ENCODE measurements at places on chromosomes 2 and 18.
A peak's percentile ranks its signal among the peaks of the same experiment; 100 is the strongest.

GRCh38 chr2:208279236-208279635, 13.2 kb downstream of the PIKFYVE start:
- DNase-seq, result no peak

- no peak for DNase-seq
Measured at GRCh38 chr2:30456106-30456505, 9.1 kb downstream of the LCLAT1 start.

- peak; percentile 68 for DNase-seq
Measured at GRCh38 chr2:10900216-10901109, 11.3 kb upstream of the KCNF1 start.

DNA sequence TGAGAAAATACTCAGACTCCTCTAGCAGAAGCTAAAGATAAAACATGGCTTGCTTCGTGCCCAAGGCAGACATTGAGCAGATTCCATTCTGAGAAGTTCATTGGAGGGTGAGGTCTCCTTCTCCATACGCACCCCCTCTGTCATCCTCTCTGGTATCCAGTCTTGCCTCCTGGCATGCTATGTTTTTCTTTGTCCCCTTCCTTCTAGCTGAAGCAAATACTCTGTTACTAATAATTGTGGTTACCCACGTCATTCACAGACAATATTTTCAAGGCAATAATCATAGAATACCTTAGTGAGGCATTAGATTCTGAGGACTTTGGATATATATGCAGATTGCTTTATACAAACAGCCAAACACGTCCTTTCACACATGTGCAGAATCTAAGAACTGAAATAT, 66.2 kb upstream of the KLF7 start:
- no peak for DNase-seq

DNA sequence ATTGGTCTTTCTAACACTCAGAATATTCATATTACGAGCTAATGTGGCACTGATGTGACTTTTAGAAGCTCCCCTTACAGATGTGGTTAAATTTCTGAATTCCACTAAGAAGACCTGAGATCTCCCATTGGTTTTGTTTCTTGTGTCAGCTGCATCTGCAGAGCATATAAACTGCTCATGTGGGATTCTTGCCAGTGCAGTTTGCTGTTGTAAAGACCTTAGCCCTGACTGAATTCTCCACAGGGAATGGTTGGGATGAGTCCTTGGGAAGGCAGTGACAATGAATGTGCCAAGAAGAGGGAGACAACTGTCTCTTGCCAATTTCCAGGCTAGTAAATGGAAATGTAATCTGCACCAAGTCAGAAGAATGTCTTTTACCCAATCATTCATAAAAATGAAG, 94.1 kb downstream of the PTPRM start:
- no peak for DNase-seq

DNA sequence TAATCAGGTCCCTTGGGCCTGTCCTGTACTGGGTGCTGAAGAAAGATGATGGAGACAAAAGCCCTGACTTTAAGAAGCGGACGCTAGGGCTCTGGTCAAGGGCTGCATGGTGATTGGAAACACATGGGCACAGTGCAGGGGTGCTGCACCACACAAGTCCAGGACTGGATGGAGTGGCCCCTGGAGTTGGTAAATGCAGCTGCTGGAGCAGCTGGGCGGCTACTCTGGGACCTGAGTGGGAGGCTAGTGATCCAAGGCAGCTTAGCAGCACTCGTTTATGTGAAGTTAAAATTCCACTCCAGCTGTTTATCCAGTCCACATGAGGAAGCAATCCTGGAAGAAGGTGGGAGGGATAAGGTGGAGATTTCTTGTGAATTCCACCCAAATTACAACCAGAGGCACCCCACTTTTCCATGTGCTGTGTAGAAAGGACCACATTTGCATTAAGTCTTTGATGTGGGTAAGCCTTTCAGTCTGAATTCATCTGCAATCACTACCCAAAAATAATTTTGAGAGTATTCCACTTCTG, 24.9 kb downstream of the MERTK start:
- no peak for DNase-seq

- DNase-seq, result peak; percentile 84
Measured at GRCh38 chr2:190722061-190722759, 73.3 kb downstream of the NAB1 start.

DNA sequence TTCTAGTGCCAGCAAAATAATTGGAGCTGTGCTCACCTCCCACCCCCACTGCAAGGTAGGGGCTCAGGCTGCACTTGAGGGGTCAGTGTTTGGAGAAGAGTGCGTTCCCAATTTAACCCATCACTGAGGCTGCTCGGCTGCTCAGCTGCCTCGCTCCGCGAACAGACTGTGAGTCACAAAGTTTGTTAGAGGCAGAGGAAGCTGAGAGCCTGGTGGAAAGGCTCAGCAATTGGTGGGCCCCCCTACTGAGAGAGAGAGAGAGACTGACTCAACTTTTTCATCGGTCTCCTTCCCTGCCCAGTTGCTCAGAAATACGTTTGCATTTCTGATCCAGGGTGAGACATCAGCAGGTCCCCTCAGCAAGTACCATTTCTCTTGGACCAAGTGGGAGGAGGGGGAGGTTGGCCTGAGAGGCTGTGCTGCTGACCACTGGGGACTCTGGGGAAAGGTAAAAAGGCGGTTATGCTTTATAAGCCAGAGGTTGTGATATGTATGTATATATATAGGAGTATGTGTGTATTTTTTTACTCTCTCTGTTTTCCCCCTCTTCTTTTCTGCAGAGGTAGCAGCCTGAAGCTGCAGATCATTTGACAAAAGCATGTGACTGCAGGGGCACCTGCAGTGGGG, 1.5 kb downstream of the EFR3B start:
- peak; percentile 21 for DNase-seq

DNA sequence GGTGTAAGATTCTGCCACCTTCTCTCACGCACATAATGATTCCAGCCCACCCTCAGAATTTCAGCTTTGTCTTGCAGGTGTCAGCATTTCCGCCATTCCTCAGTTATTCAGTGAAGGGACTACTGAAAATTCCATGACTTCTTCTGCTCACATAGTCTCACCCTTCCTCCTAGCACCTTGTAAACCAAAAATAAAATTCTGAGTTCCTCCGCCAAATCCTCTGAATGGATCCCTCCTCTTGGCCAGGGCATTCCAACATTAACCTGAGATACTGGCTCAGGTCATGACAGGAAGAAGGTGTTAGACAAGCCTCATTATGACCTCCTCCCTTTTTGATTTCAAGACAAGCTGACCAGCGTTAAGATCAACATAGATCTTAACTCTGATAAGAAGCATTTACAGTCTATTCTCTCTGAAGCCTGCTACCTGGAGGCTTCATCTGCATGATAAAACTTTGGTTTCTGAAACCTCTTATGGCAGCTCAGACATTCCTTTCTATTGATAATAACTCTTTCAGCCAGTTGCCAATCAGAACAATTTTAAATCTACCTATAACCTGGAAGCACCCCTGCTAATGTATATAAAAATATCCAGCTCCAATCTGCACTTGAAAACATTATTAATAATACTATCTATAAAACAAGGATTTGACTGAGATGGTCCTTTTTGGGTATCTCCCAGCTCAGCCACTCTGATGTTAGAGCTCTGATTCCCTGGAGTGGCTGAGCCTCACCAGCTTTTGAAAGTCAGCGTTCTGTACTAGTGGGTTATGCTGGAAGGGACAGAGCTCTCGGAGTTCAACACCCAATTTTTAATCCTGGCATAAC, 136.4 kb upstream of the APCDD1 start:
- DNase-seq, result no peak

- no peak for DNase-seq
Measured at GRCh38 chr2:112927745-112928144, 16.8 kb downstream of the IL37 start.

GRCh38 chr2:65626831-65627230, 194.4 kb upstream of the SPRED2 start:
- DNase-seq, result no peak

DNA sequence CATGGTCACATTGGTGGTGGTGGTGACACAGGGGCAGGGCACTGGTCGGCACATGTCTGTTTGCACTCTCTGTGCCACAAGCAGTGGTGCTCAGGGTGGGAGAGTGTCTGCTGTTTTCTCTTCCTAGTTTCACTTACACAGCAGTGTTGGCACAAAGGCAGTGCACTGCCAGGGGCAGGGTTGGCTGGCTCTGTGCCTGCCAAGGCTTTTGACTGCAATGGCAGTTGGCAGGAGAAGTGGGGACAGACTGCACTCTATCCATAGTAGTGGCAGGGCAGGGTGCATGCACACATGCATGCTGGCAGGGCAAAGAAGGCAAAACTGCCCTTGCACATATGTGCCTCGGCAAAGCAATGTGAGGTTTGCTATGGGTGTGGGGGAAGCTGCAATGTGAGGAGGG, 635.9 kb downstream of the SUCLG1 start:
- DNase-seq, result no peak

DNA sequence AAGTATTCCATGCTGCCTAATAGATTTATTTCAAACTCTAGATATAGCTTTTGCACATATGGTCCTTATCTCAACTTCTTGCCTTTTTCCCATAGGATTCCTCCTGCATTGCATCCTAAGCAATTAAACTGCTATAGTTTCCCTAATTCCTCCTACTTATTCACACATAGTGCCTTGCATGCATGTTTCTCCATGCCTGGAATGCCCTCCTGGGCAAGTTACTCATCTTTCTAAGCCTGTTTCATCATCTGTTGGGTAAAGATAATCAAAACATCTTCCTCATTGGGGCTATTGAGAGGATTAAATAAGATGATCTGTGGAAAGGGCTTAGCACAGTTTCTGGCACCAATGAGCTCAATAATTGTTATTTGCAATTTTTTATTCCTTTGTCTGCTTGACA, 726.5 kb downstream of the SLC4A3 start:
- DNase-seq, result no peak

- no peak for DNase-seq
Measured at GRCh38 chr2:167420211-167420610, 531.9 kb downstream of the XIRP2 start.

DNA sequence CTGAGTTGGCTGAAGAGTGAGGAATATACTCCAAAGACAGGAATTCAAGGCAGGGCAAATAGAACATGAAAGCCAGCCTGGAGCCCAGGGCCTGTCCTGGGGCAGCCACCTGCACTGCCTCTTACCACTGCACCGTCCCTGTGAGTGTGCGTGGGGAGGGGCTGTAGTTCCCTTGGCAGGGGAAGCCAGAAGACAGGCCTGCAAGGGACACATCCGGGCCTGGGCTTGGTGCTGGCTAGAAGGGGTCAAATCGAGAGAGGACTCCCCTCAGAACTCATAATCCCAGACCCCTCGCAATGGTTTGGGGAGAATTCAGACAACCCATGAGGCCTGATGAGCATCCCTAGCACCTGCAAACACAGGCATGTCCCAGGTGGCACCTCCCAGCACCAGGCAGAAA, 87.0 kb downstream of the HDAC4 start:
- no peak for DNase-seq

GRCh38 chr18:13565228-13565627, 161.1 kb downstream of the FAM210A start:
- no peak for DNase-seq

DNA sequence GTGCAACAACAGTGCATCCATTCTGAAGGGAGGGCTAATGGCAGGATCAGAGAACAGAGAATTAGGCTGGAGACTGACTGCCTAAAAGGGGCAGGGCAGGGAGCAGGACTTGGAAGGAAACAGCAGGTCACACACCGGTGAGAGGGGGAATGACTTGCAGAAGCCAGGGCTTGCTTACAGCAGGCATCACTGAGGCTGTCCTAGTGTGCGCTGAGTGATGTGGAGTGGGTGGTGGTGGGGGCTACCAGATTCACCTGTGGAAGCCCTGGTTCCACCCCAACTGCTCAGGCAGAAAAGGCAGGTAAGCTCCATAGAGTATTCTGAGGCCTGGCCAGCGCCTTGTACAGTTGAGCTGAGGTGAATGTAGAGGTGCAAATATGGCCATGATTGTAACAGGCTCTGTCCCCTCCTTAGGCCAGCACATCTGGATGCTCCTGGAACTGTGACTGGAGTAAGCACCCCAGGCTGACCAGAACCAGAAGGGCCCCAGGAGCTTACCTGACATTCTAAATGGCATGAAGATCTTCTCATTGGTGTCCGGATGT, 49.4 kb downstream of the SFXN5 start:
- DNase-seq, result no peak

- no peak for DNase-seq
Measured at GRCh38 chr2:121033461-121033996, 251.5 kb downstream of the TFCP2L1 start.

GRCh38 chr2:32189011-32189410, 23.3 kb downstream of the SLC30A6 start:
- DNase-seq, result no peak

DNA sequence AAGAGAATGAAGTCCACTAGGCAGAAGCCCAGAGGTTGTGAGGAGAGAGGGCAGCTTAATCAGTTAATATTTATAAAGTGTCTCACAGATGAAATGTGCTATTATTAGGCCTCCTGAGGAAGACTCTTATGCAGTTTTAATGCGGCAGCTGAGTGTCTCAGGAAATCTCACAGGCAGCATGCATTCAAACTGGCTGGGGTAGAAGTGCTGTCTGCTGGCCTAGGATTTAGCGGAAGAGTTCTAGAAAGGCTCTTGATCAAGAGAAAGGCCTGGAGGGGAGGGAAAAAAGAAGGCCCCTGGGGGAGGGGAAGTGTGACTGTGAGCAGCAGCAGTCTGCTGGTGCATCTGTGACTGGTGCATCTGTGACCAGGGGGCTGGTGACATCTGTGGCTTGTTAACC, 133.0 kb downstream of the FSHR start:
- no peak for DNase-seq
